Uterus (tissue), 4 donors: ENCODE measurements at places on chromosomes 12 and 14. TPM values are rescaled to one million over a fixed set of nuclear protein-coding genes. Genes with fewer than 3 reads are reported as not detected.

KLRC4 gene
- total RNA-seq, result 1.8 TPM

PDE3A gene
- 7.7 TPM for total RNA-seq

TGFB3 gene
- total RNA-seq, result 81.3 TPM

LHX5 gene
- total RNA-seq, result not detected

DNA sequence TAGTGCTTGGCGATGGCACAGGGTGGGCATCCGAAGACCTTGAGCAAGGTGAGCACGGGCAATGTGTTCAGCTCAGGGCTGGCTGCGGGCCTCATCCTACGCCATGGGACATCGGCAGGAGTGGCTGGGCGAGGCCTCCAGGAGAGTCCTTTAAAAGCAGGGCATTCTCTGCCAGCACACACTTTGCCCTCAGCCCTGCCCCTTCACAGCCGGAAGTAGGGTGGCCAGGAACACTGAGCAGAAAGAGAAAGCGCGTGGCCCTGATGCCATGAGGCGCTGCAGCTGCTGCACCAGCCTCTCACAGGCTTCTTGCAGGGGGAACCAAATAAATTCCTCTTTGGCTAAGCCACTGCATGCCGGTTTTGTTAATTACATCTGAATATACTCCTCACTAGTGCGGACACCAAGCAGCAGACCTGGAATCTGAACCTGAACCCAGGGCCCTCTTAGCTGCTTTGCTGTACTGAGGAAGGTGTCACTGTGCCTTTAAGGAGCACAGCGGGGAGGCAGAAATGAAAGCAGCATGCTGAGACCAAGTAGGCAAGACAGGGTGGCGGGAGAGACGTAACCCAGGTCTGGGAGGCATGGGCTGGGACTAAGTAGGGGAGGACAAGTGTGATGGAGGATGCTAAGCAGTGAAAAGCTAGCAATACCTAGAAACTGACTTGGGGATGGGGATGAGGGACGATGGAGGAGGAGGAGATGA is 155.2 kb downstream of the TTC7B start:
- no peaks in the 10 kb centered on the region for H3K27me3 ChIP-seq
- H3K4me1 ChIP-seq, result no peaks in the 10 kb centered on the region
- H3K4me3 ChIP-seq, result no peak overlapping the region
- no peak overlapping the region for H3K27ac ChIP-seq
- DNase-seq, result no peak

DNA sequence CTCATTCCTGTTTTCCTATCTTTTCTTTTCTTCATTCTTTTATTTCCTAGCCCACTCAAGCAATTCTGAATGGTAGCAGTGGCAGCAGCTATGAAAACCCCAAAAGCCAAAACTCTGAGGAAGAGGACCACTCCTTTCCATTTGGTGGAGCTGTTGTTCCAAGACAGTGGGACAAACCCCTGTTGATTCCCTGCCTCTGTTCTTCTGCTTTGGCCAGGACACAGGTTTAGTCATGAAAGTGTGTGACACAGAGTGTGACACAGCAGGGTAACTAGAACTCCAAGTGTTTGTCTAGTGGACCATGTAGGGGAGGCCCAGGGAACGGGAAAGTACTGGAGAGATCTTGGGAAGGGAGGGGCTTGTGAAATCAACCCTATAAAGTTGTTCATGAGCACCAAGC is 71.1 kb downstream of the PTCSC3 start:
- no peak overlapping the region for H3K27ac ChIP-seq
- H3K4me1 ChIP-seq, result no peaks in the 10 kb centered on the region
- no peaks in the 10 kb centered on the region for H3K36me3 ChIP-seq
- no peak for DNase-seq
- H3K4me3 ChIP-seq, result no peak overlapping the region
- H3K27me3 ChIP-seq, result no peaks in the 10 kb centered on the region

GRCh38 chr14:103372552-103373304 is 12.5 kb upstream of the MARK3 start:
- H3K4me1 ChIP-seq, result no peaks in the 10 kb centered on the region
- no peaks in the 10 kb centered on the region for H3K27me3 ChIP-seq
- H3K36me3 ChIP-seq, result no peaks in the 10 kb centered on the region
- DNase-seq, result no peak

DNA sequence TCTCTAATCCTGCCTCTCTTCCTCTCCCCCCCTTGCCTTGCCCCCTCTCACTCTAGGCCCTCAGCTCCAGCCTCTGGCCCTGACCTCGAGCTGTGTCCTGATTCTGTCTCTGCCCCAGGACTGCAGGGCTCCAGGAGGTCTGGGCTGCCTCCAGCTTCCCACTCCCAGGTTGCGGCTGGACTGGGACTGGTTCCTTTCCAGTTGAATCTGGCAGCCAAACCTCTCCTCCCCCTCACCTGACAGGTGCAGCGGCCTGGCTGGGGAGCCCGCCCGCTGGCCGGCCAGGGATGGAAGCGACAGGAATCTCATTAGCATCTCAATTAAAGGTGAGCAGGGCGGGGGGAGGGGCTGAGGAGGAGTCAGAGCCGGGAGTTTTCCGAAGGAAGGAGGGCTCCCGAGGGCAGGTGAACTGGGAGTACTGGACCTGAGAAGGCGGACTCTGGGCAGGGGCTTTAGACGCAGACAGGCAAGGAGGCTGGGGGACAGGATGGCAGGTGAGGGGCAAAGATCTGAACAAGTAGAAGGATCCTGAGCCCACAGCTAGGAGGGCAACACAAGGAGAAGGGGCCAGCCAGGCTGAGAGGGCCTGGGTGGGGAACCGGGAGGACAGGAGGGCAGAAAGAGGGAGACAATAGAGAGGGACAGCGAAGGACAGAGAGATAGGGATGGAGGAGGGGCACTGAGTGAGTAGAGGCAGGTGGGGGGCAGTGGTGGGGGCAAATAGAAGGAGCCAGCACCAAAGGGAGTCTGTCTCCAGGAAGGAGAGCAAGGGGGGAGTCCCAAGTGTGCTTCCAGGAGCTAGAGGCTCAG is at the start of gene SCNN1A:
SCNN1A (minus strand) TSS at position 295 of the 810 bp plus-strand sequence. CDS start 780 bp downstream, outside the sequence.
- H3K4me3 ChIP-seq, result no peak within 1 kb of the TSS
- H3K36me3 ChIP-seq, result no peaks in the 10 kb centered on the region
- peak; percentile 29 for DNase-seq
- no peaks in the 10 kb centered on the region for H3K27me3 ChIP-seq

GRCh38 chr12:48861111-48861510 is 4.6 kb downstream of the RND1 start:
- no peaks in the 10 kb centered on the region for H3K27me3 ChIP-seq
- H3K36me3 ChIP-seq, result no peaks in the 10 kb centered on the region
- no peaks in the 10 kb centered on the region for H3K4me1 ChIP-seq
- DNase-seq, result no peak

DNA sequence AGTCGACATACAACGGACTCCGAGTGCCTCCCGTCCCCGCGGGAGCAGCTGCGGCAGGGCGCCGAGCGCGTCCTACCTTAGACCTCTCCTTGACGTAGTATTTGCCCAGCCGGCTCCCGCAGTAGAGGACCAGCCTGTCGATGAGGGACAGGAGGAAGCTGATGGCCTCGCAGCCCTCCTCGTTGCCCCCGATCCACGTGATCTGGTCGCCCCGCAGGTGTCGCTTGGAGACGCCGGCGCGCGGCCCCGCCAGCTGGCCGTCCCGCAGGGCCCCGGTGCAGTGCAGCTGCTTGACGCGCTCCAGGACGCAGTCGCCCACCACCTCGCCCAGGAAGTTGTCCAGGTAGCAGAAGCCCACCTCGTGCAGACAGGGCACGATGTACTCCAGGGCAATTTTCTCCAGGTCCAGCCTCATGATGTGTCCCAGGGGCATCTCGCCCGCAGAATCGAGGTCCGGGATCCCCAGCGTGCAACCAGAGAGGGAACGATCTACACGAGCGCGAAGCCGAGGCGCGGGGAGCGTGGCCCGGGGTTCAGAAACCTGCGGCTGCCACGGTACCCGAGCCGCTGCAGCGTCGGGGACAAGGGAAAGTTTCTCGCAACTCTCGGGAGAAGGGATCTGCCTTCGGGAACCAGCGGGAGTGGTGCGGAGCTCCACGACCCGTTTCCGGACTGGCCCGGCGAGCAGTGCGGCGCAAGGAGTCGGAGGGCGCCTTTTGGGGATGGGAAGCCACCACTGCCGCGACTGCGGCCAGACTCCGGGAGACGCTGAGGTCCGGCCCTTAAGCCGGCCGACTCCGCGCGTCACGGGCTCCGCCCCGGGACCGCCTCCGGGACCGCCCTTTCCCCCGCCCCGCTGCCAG is at the start of gene EGLN3:
EGLN3 (minus strand) TSS at position 755 of the 863 bp plus-strand sequence; CDS start at position 433, 322 bp downstream.
- peaks cover 6% of the 10 kb centered on the region for H3K4me1 ChIP-seq
- DNase-seq, result peak; percentile 94
- H3K4me3 ChIP-seq, result peak within 1 kb of the TSS; percentile 68
- H3K27ac ChIP-seq, result peak within 1 kb of the TSS; percentile 58
- no peaks in the 10 kb centered on the region for H3K27me3 ChIP-seq

DNA sequence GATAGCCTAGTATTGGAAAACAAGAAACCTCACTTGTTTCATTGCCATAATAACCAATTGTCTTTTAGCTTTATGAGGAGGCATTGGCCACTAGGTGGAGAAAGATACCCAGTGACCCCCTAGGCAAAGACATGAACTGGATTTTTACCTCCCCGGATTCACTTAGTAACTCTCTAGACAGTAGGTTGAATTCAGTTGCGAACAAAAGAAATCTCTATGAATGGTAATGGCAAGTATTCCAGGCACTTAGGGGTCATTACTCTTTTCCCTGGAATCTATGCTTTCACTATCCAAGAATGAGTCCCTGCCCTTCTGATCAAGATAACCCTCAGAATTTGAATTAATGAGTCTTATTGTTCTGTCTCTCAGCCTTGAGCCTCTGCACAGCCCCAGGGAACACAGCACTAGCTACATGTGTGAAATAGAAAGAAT is 29.5 kb upstream of the RHOJ start:
- H3K4me1 ChIP-seq, result peaks cover 5% of the 10 kb centered on the region
- H3K27me3 ChIP-seq, result no peaks in the 10 kb centered on the region
- H3K27ac ChIP-seq, result no peak overlapping the region
- DNase-seq, result no peak
- no peak overlapping the region for H3K4me3 ChIP-seq

DNA sequence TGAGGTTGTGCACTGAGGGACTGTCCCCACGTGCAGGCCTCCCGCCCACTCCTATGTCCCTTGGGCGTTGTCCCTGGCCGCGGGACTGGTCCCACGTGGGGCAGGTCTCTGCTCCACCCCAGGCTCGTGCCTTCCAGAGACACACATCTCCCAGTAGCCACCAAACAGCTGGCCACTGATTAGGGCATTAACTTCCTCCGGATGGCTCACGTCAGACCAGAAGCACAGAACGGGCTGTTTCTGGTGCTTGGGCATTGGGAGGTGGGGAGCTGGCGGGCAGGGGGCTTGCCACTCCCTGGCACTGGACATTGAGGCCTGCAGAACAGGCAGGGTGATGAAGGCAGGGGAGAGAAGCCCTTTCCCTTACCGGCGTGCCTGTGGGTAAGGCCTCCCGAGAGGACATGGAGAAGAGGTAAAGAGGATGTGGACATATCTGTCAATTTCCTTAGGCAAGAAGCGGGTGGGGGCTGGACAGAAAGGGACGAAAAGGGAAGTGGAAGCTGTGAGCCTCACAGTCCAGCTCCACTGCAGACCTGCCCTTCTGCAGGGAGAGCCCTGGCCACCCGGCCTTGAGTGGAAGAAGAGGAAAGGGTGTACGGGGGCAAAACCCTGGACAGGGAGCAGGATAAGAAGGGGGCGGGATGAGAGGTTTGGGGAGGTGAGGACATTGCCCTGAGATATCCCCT is 101.2 kb downstream of the NINJ2 start:
- DNase-seq, result no peak
- no peak overlapping the region for H3K27ac ChIP-seq
- H3K4me1 ChIP-seq, result no peaks in the 10 kb centered on the region

DNA sequence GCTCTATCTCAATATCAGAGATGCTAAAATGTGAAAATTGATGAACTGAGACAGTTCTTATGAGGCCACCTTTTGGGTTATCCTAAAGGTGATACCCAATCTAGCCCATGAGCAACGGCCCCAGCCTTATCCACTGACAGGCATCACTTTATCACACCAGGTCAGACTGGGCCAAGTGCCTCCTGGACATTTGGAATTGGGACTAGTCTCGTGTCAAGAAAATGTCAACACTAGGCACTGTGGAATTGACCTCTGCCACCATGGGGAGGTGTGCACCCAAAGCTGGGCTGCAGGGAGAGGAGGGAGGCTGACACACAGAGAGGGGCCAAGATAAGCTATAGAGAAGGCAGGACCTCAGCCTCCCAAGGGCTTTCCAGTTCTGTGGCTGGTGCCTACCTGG is 78.5 kb upstream of the ZFP36L1 start:
- no peaks in the 10 kb centered on the region for H3K27me3 ChIP-seq
- DNase-seq, result no peak
- H3K36me3 ChIP-seq, result no peaks in the 10 kb centered on the region
- H3K4me3 ChIP-seq, result no peak overlapping the region
- H3K4me1 ChIP-seq, result no peaks in the 10 kb centered on the region

DNA sequence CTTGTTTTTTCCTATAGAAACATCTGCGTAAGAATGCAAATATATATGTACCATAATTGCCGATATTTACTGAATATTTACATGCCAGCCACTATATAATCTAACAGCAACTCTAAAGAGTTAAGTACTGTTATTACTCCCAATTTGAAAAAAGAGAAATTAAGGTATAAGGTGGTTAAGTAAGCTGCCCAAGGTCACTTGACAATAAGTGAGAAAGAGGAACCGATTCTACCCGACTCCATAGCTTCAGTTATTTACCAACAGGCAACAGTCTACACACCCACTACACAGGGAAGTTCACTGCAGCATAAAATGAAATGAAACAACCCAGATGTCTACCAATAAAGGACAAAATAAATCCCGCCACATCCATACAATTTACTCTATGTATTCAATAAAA is 1.1 kb downstream of the MIS18BP1 start:
- DNase-seq, result no peak
- H3K27ac ChIP-seq, result peak overlapping the region; percentile 90
- H3K36me3 ChIP-seq, result no peaks in the 10 kb centered on the region
- no peaks in the 10 kb centered on the region for H3K27me3 ChIP-seq

GRCh38 chr12:4217091-4217490 is 56.5 kb upstream of the CCND2 start:
- H3K4me3 ChIP-seq, result no peak overlapping the region
- no peaks in the 10 kb centered on the region for H3K4me1 ChIP-seq
- no peak overlapping the region for H3K27ac ChIP-seq
- no peaks in the 10 kb centered on the region for H3K36me3 ChIP-seq
- no peak for DNase-seq

DNA sequence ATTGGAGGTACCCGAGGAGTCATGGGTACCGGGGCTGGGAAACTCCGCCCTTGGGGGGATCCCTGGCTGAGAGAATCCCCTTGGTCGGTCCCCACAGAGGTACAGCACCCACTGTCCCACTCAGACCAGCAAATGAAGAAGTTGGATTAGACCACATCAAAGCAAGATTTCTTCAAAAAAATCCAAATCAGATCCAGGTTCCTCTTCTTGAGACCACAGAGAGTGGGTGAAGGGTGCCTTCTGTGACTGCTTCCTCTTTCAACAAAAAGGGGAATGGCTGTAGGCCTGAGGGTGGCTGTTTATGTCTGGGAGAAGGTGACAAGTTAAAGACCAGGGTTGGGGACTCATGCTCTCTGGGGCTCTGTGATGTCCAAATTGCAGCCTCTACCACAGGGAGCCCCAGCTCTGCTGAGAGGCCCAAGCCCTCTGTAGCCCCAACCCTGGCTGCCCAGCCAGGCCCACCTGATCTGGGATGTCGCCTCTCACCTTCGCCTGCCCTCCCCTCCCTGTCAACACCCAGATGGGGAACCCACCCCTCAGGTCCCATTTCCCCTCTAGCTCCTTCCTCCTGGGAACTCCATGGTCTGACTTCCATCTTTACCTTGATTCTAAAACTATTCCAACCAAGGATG is 50.9 kb downstream of the ZFP36L1 start:
- no peak overlapping the region for H3K27ac ChIP-seq
- no peak overlapping the region for H3K4me3 ChIP-seq
- H3K36me3 ChIP-seq, result no peaks in the 10 kb centered on the region
